ENCODE measurements at places on chromosomes 13 and 19.

- DNase-seq, result no peak
These were observed 160.8 kb upstream of the SERP2 start for GRCh38 chr13:44212633-44213396.

GRCh38 chr13:20831933-20832332 lies 58.2 kb upstream of the EEF1AKMT1 start:
- no peak for DNase-seq

- no peak for DNase-seq
These were observed 1252.8 kb downstream of the EFNB2 start for GRCh38 chr13:105282406-105283285.

- DNase-seq, result no peak
These were observed 74.9 kb downstream of the WTIP start for GRCh38 chr19:34556488-34556887.

DNA sequence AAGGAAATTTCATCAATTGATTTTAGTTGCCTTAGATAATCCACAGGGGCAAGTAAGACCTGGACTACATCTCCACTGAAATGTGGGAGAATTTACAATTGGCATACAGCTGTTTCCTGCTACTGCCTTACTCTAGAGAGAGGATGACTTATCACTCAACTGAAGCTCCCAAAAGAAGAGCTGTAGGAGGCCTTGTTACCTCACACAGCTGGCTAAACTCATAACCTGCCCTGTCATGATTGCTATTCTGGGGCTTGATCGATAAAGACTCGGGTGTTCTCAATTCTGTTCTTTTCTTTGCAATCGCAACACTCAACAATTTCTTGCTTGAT lies 1396.4 kb downstream of the EFNB2 start:
- no peak for DNase-seq

DNA sequence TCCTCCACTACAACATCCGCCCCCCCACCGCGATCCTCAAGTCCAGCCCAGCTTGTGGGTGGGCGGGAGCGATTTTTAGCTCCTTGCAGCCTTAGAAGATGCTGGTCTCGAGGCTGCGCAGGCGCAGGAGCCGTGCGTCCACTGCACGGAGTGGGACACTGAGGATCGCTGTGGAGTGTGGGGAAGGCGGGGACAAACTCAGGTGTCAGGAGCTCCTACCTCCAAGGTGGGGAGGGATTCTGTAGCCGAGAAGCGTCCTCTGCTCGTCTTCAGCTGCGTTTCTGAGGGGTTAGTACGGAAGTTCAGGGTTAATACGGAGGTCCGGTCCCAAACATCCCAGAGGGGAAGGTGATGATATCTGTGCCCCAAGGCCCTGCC lies at the start of gene RTBDN:
Gene RTBDN, minus strand, starts transcription at position 14 of the 378 bp plus-strand sequence. CDS start 4,600 bp downstream, outside the sequence.
- no peak for DNase-seq

DNA sequence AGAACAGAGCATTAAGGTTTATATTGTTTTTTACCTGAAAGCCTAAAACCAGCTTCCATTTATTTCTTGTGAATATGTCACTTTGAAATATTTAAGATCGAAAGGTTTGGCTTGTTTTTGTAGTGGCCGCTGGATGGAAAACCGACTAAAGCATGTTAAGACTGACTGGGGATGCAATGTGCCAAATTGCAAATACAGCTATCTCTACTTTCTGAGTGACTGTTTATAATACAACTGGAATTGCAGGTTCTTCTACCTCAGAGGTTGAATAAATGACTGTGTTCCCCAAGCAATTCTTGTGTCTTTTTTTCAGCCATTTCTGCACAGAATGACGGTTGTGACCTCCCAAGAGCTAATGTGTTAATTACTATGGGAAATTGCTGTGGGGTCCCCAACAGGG lies 50.0 kb upstream of the TMTC4 start:
- no peak for DNase-seq

All from CD4-positive, alpha-beta T cell treated with Interleukin-1 beta for 1 hour (primary cell).